ENCODE measurements at places on chromosomes 12 and 14.

DNA sequence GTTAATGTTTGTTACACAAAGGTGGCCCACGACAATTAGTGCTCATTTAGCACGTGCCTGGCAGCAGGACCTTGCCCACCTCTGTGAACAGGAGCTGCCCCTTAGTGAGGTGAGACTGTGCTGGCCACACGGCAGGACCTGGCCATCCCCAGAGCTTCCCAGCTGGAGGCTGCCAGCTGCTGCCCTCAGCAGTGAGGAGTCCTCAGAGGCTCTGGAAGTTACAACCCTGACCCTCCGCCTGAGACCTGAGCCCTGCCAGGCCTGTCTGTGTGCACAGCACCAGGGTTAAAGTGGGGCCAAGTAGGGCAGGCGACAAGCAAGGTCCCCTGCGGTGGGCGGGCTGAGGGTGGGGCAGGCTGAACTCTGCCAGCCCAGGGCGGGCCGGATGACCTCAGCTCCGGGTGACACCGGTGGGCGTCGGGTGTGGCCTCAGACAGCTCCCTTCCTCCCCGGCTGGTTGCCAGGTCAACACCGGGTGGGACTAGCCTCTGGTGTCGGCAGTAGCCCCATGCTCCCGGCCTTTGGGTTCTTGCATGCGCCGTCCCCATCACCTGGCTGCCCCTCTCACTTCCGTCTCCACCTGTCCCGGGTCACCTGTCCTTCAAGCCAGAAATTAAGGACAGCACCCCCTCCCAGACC, 9.2 kb upstream of the LBHD2 start:
- DNase-seq: no peak

DNA sequence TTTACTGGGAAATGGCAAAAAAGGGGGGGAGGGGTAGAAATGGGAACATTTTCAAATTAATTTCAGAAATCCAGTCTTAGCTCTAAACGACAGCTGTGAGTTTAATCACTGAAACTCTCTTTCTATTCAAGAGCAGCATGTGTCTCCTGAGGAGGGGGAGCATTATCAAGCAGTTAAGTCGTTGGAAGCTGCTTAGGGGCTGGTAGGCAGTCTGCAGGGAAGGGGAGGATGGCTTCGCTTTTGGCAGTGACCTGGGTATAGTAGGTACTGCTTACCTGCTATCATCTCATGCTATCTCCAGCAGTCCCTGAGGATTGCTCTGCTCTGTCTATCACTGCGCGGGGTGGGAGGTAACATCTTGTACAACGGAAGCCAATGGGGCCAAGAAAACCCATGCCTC, 567.4 kb downstream of the NRXN3 start:
- DNase-seq: no peak

- DNase-seq: no peak
Observed at GRCh38 chr12:54736549-54736948, 88.4 kb upstream of the DCD start.

DNA sequence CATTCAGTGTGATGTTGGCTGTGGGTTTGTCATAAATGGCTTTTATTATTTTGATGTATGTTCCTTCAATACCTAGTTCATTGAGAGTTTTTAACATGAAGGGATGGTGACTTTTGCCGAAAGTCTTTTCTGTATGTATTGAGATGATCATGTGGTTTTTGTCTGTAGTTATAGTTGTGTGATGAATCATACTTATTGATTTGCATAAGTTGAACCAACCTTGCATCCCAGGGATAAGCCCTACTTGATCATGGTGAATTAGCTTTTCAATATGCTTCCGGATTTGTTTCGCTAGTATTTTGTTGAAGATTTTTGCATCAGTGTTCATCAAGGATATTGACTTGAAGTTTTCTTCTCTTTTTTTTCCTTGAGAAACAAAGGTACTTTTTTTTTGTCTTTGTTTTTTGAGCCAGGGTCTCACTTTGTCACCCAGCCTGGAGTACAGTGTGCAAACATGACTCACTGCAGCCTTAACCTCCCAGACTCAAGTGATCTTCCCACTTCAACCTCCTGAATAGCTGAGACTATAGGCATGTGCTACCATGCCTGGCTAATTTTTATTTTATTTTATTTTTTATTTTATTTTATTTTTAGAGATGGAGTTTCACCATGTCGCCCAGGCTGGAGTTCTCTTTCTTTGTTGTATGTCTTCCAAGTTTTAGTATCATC, 121.3 kb downstream of the FUT8 start:
- DNase-seq: no peak

GRCh38 chr12:21638054-21638891, 19.4 kb downstream of the LDHB start:
- DNase-seq: no peak

DNA sequence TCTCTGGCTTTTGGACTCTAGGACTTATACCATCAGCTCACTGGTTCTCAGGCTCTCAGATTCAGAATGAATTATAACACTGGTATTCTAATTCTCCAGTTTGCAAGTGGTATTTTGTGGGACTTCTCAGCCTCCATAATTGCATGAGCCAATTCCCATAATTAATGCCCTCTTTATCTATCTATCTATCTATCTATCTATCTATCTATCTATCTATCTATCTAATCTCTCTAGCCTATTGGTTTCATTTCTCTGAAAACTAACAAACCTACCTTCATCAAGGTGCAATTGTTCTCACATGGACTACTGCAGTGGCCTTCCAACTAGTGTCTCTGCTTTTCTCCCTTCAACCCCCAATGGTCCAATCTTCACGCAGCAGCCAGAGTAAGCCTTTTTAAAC, 507.4 kb downstream of the ETNK1 start:
- no peak for DNase-seq

DNA sequence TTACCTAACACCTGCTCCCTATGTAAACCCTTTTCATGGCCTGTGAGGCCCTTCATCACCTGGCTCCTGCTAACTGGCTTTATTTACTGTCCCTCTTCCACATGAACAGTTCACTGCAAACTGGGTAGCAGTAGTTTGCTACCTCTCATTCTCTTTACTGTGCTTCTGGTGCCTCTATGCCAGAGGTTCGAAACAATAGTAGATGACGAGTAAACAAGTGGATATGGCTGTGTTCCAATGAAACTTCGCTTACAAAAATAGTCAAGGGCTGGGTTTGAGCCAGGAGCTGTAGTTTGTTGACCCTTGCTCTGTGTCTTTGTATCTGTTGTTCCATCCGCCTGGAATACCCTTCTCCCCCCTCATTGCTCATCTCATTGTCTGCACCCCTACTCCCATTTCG, 233.6 kb upstream of the RMST start:
- DNase-seq: no peak

GRCh38 chr14:31244626-31245025, 37.0 kb upstream of the HECTD1 start:
- DNase-seq: no peak

DNA sequence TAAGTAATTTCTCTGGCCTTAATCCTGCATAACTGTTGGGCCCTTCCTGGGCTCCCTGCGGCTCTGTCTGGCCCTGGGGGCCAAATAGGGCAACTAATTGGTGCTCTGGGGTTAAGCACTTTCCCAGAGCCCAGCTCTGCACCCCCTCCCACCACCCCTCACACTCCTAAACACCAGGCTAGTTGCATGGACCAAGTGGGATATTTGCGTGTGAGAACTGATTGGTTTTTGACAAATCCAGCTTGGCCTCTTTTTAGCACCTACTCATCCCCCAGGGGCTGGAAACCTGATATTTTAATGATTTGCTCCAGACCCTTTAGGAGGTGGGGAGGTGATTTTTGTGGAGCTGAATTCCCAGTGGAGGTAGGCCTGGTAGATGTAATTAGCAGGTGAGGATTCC, 91.9 kb downstream of the DICER1 start:
- no peak for DNase-seq

DNA sequence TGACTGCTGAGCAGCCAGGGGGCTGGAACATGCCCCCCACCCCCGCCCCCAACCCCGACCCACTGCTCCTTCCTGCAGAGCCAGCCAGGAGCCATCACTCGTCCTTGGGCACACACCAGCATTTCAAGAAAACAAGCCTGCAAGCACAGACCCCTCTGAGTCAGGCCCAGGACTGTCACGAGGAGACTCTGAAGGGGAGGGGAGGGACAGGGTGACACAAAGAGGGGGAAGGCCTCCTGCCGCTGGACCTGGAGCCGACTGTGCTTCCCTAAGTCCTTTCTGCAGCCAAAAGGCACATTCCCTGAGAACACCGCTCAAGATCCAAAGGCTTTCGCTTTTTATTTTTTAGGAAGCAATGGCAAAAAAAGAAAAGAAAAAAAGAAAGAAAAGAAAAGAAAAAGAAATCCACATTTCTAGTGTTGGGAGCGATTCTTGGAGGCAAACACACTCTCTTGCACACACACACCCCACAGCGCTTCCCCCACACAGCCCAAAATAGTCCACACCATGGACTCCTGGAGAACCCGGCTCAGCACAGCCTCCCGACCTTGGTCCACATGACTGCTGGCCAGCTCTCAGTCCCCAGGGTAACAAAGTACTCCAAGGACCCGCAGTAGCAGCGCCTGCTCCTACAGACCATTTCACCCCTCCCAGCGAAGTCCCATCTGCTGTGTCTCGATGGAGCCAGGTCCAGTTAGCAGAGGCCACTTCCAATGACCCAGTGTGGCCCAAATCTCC, 101.7 kb downstream of the DPF3 start:
- no peak for DNase-seq

GRCh38 chr14:82251494-82251893, 717.8 kb upstream of the SEL1L start:
- DNase-seq: no peak

DNA sequence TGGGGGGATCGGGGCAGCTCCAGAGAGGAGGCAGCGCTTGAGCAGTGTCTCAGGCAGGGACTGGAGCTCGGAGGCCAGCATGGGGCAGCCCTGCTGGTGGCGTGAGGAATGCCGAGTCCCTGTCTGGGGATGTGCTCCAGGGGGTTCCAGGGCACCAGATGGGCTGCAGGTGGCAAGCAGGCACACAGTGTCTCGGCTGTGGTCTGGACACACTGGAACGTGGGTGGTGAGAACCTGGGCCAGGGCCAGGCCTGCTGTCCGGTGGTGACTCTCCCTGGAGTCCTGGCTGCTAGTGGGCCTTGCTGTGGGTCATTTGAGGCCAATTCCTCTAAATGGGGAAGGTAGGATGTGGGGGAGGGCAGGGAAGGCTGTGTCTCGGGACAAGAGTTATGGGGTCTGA, 199.4 kb upstream of the RTL1 start:
- no peak for DNase-seq

DNA sequence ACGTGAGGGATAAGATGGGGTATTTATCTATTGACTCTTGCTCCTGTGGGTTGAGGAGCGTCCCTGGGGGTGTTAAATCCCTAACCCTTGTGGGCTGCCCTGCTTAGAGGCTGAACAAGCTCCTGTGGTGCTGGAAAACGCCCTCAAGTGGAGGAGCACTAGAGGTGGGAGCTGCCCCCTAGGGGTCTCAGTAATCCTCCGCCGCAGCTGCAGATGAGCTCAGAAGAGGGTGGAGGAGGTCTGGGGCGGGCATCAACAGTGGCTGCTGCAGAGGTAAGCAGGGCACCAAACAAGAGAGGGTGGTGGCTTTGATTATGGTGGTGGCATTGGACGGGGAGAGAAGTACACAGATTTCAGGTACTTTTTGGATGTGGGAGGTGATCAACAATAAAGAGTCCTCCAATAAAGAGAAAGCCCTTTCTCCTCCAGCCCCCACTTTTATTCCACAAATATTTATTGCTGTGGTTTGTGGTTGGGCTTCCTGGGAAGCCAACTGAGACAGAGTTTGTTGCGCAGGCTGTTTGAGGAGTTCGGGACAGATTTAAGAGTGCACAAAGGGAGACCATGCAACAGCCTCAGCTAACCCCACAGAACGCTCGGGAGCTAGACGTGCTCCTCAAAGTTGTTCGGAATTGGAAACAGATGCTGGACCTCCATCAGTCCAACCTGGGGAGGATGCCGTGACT, 179.9 kb downstream of the ADCK1 start:
- DNase-seq: no peak

GRCh38 chr14:58200480-58200841, 512 bp downstream of the ACTR10 start:
- DNase-seq: no peak

DNA sequence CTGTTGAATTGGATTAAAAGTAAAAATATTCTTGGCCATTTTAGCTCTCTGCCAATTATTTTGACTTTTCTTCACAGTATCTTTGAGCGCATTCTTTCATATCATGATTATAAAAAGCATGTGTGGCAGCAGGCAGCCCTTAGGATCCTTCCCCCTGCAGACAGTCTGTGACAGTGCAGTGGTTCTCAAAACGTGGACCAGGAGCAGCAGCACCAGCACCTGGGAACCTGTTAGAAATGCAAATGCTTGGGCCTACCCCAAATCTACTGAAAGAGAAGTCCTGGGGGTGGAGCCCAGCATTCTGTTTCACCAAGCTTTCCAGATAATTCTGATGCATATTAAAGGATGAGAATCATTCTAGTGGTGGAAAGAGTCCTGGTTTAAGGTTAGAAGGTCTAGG, 155.6 kb downstream of the MON2 start:
- no peak for DNase-seq

DNA sequence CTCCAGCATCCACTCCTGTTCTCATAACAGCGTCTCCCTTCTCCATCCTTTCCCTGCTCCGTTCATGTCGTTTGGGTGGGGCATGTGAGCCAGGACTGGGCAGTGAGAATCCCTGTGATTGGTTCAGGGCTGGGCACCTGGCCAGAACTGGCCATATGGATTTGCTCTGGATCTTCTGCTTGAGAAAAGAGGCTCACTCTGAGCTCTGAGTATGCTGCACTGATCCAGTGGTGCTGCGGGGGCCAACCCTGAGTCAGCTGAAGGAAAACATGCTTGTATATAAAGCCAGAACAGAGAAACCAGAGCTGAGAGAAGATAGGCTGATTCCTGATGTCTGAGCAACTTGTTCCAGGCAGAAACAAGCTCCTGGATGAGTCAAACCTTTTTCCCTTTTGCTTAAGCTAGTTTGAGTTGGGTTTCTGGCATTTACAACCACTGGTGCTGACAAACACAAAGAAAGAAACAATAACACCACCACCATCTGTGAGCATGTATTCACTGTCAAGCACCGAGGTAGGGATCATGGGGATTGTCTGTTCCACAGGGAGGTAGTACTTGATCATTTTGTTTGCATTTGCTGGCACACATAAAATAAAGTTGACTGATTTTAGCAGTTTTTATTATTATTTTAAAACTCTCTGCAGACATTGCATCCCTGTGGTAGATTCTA, 14.0 kb upstream of the HPD start:
- DNase-seq: no peak

All from T-helper 17 cell (primary cell).